Dermis blood vessel endothelial cell (primary cell): ENCODE measurements at places on chromosomes 12 and 14. TPM values are rescaled to one million over a fixed set of nuclear protein-coding genes. Genes with fewer than 3 reads are reported as not detected.

DNA sequence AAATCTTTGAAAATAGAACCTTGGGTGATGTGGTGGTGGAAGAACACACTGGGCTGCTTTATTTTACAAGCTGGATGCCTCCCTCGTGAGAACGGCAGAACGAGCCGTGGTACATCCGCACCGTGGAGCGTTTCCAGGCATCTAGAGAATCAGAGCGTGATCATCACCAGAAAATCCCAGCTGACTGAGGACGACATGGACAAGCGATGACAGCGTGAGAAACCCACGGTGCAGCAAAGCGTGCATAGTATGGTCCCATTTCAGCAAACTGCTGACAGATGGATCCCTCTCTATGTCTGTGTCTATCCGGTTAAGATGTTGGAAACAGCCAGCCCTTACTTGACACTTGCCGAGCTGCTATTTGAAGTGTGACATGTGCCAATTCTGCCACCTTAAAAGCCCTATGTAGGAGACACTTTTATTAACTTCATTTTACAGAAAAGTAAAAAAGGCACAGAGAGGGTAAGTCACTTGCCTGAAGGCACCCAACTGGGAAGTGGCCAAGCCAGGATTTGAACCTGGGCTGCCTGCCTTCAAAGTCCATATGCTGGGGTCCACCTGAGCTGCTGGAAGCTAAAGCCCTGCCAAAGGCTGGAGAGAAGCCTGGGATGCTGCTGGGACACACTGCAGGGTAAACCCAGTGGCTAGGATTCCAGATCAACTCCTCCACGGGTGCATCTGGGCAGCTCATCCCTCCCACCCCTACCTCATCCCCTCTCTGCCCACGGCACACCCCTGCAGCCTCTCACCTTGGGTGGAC, 14.9 kb downstream of the SCARB1 start:
- no peak for DNase-seq

GRCh38 chr14:59600211-59600945, 23.8 kb upstream of the CCDC175 start:
- no peak for DNase-seq

- peak; percentile 67 for DNase-seq
These were observed 25.0 kb downstream of the OTUB2 start for GRCh38 chr14:94051115-94051514.

GRCh38 chr14:87797001-87797400, 196.0 kb downstream of the GALC start:
- DNase-seq = no peak

- DNase-seq = no peak
These were observed 277.2 kb downstream of the SYT1 start for GRCh38 chr12:79141776-79142175.

- no peak for DNase-seq
These were observed 161.1 kb downstream of the PIWIL1 start for GRCh38 chr12:130498589-130499385.

- no peak for DNase-seq
These were observed 1063.1 kb downstream of the BCL11B start for GRCh38 chr14:98208943-98209342.

GRCh38 chr12:109840305-109841074, 7.3 kb upstream of the TRPV4 start:
- no peak for DNase-seq

GRCh38 chr12:92729773-92730305, 27.1 kb downstream of the PLEKHG7 start:
- DNase-seq = no peak

DNA sequence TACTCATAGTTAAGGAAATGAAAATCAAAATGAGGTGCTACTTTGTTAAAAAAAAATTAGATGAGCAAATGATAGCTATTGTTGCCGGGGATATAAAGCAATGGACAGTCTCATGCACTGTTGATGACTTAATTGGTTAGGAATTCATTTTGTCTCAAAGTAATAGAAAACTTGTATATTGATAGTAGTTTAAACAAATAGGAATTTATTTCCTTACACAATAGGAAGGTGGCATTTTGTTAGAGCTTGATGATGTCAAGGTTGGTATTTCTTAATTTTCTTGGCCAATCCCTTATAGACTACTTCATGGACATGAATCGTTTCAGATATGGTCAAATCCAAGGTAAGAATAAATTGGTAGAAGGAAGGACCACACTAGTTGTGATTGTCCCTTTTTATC, 7.8 kb downstream of the PRPF39 start:
- DNase-seq = peak; percentile 29

DNA sequence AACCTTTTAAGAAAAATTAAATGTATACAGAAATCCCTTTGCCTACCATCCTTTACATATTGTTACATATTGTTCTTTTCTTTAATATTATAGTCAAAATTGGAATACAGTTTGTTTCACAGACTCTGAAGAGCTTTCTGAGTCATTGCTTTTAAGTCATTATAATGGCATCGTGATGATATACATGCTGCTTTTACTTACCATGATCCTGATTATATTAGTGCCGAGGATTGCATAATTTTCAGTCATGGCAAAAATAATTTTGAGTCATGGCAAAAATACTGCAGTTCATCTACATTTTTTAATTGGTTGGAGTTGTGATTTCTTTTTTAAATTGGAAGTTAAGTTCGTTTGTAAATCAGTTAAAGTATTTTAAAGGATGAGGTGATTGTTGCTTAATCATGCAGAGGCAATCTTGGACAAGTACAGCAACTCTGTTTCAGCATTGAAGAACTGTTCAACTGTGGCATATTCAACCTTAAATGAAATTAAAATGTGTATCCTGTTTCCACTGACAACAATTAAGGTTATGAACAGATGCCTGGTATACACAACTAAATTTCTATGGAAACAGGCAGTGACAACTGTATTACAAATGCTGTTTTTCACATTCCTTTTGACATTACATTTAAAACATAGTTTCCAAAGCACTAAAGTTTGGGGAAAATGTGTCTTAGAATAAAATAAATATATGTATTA, 142.3 kb downstream of the PCNX1 start:
- DNase-seq = peak; percentile 14

DNA sequence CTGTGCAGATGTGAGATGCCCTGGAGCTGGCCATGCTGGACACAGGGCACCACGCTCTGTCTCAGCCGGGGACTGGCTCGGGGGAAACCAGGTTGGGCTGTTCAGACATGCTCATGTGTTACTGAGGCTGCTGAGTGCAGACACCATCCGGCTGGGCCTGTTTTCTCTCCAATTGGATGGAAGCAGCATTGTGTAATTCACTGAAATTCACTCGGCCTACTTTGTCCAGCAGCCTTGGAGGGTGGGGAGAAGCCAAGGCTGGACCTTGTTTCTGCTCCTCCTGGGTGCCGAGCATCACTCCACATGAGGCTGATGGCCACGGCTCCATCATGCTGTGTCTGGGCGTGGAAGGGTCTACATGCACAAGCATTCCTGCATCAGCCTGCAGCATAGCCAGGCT, 130.7 kb downstream of the SMOC1 start:
- no peak for DNase-seq

GRCh38 chr12:109541413-109541726, 31.9 kb downstream of the MMAB start:
- DNase-seq = peak; percentile 14

GRCh38 chr12:68497702-68498101, 113.0 kb upstream of the RAP1B start:
- DNase-seq = peak; percentile 9

- peak; percentile 78 for DNase-seq
These were observed 30.2 kb upstream of the CIPC start for GRCh38 chr14:77067632-77068516.

DNA sequence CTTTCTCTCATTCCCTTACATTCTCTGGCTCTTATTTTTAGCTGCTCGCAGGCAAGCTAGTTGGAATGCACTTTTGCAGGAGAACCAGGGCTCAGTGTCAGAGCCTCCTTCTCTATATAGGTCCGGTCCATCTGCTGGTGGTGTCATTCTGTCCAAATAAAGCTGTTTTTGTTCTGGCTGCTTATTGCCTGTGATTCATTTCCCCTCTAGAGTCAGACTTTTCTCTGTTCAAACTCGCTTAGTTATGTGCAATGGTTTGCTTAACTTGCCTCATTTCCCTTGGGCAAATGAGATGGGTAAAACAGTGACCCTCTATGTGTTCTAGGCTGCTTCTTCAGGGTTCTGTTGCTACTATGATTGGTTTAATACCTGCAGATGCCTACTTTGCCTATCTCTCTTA, 2.9 kb downstream of the SMARCD1 start:
- DNase-seq = peak; percentile 89

DNA sequence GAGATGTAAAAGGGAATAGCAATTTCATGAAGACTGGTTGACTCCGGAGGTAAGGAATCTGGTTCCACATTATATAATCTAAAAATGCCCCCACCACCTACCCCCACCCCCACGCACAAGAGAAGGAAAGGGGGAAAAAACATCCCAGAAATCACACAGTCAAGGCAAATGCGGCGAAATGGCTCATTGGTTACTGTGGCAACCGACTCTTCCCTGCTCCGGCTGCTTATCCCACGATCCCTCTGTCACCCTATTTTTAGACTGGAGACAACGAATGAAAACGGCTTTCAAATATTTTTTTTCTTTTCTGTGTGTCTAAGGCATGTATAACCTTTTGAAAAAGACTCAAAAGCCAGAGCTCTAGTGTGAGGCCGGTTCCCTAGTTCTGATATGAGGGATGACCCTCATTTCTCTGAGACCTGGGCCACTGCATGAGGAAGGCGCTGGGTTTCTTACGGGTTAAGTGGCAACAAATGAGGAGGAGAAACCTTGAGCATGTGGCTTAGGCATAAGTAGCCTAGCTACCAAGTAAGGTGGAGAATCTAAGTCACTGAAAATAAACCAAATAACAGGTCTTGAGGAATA, 148.3 kb upstream of the GRIN2B start:
- DNase-seq = no peak

DNA sequence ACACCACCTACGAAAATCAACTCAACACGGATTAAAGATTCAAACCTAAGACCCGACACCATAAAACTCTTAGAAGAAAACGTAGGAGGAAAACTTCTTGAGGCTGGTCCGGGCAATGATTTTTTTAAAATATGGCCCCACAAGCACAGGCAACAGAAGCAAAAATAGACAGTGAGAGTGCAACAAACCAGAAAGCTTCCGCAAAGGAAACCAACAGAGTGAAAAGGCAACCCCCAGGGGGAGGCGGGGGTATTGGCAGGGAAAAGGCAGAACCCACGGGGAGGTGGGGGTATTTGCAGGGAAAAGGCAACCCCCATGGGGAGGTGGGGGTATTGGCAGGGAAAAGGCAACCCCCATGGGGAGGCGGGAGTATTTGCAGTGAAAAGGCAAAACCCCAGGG, 20.5 kb upstream of the FBRSL1 start:
- DNase-seq = no peak

The CLEC7A gene
- 0.47 and 0.68 TPM in 2 replicates for total RNA-seq

The SVOP gene
- total RNA-seq = not detected in 2 replicates

The PRB2 gene
- total RNA-seq = not detected in 2 replicates

The CISTR gene
- total RNA-seq = not detected in 2 replicates

The CLMN gene
- 0.68 and 1.5 TPM in 2 replicates for total RNA-seq

The OTOGL gene
- 0.17 and 1.2 TPM in 2 replicates for total RNA-seq

The RAD9B gene
- 0.14 and 1.2 TPM in 2 replicates for total RNA-seq

The E2F7 gene
- 7.3 and 13.4 TPM in 2 replicates for total RNA-seq

The SMCO2 gene
- 0.23 and 0.34 TPM in 2 replicates for total RNA-seq

The LRRC10 gene
- total RNA-seq = not detected in 2 replicates

The KITLG gene
- total RNA-seq = 8.8 and 13.1 TPM in 2 replicates

The SETD3 gene
- total RNA-seq = 69.8 and 82.7 TPM in 2 replicates
